Stimulated activated memory B cell treated with anti-CD40 and anti-IgM and Interleukin-4, amounts not matched to agents 10 μg/mL and 1 μg/mL and 100 μg/mL, for 72 hours (primary cell): ENCODE measurements at places on chromosomes 4 and X.

DNA sequence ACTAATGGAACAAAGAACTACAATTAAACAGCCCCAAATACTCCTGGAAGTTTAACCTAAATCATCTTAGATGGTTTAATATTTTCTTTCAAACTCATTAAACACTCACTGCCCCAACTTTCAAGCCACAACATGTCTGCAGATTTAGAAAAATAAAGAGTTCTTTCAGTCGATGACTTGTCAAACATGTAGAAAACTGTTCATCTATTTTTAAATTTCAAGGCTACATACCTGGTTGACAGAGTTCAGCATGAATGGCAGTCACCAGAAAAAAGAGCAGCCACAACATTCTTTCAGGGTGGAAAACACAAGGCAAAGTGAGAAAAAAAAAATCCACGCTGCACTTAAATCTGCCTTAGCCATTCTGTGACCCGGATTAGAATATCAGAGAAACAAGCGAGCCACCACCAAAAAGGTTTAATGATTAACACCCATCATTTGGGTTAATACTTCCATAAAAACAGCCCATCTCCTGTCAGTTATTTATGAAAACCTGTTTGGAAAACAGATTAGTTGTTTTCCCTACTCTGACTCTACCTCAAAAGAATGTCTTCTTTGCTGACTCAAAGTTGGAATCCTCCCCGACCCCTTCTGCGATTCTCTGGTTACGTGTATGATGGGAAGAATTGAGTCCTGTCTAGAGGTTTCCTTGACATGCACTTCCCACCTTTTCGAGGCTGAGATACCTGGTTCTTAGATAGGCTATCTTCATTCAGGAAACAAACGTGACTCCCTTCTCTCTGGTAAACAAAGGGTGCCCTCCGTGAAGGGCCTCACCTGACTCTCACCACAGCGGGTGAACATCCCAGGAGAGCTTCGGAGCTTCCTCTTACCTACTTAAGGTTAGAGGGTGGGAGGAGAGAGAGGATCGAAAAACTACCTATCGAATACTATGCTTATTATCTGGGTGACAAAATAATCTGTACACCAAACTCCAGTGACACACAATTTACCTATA is at the start of gene CLTRN:
TSS of gene CLTRN (minus strand) at position 319 of the 958 bp plus-strand sequence. CDS start at position 289, 30 bp downstream.
- H3K4me3 ChIP-seq: no peak within 1 kb of the TSS
- H3K27me3 ChIP-seq: peaks cover 15% of the 10 kb centered on the region
- no peaks in the 10 kb centered on the region for H3K4me1 ChIP-seq
- H3K36me3 ChIP-seq: no peaks in the 10 kb centered on the region

- peak overlapping the region; percentile 93 for H3K27ac ChIP-seq
- peaks cover 2% of the 10 kb centered on the region for H3K36me3 ChIP-seq
- ATAC-seq: peak; percentile 83
These were observed 28.1 kb downstream of the BEX3 start for GRCh38 chrX:103404231-103405008.

DNA sequence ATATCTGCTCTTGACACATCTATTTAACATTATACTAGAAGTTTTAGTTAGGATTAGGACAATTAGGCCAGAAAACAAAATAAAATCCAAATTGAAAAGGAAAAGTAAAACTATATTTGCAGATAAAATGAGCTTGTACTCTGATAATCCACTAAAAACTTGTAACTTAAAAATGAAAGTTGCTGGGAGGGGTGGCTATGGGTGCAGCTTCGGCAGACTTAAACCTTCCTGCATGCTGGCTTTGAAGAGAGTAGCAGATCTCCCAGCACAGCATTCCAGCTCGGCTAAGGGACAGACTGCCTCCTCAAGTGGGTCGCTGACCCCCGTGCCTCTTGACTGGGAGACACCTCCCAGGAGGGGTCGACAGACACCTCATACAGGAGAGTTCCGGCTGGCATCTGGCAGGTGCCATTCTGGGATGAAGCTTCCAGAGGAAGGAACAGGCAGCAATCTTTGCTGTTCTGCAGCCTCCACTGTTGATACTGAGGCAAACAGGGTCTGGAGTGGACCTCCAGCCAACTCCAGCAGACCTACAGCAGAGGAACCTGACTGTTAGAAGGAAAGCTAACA is 2379.9 kb downstream of the ARAP2 start:
- no peak overlapping the region for H3K27ac ChIP-seq
- H3K27me3 ChIP-seq: no peaks in the 10 kb centered on the region
- no peaks in the 10 kb centered on the region for H3K4me1 ChIP-seq
- H3K36me3 ChIP-seq: no peaks in the 10 kb centered on the region
- ATAC-seq: no peak
- H3K4me3 ChIP-seq: no peak overlapping the region

DNA sequence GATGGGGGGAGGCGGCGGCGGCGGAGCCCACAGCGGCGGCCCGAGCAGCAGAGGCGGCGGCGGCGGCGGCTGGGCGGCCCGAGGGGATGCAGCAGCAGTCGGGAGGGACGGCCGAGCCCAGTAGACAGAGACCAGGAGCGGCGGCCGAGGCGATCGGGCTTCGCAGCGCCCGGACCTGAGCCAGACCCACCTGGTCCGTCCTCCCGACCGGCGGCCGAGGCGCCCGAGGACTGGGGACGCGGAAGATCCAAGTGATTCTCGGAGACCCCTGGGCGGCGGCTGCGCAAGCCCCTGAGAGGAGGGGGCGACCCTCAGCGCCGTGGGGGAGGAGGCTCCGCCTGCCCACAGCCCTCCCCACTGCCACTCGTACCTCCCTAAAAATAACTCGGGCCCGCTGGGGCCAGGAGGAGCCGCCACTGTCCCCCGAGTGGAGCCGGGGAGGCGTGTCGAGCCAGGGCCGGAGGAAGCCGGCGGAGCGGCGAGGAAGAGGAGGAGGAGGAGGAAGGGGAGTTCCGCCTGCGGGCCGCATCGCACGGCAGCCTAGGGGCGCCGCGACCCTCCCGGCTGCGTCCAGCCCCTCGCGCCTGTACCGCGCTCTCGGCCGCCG is 608 bp downstream of the RAPGEF2 start:
- no peaks in the 10 kb centered on the region for H3K27me3 ChIP-seq
- peak; percentile 51 for ATAC-seq
- H3K4me3 ChIP-seq: peak overlapping the region; percentile 85
- no peaks in the 10 kb centered on the region for H3K36me3 ChIP-seq

DNA sequence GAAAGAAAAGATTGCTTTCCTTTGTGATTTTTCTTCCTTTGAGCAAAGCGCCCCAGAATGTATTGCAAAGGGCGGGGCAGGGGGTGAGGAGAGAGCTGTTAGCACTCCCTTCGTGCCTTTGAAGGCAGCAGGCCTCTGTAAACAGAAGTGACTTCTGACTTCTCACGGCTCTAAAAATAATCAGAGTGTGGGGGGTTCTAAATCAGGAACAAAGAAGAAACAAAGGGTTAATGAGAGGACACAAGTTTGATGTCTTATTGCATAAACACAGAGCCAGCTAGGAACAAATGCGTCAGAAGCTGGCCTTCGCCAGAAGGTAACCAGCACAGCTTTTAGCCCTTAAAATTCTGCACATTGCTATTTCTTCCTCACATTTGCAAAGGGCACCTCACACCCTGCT is 626.2 kb downstream of the MID1IP1 start:
- H3K4me3 ChIP-seq: no peak overlapping the region
- H3K36me3 ChIP-seq: no peaks in the 10 kb centered on the region
- no peak for ATAC-seq
- H3K27ac ChIP-seq: no peak overlapping the region
- no peaks in the 10 kb centered on the region for H3K27me3 ChIP-seq

- peaks cover 40% of the 10 kb centered on the region for H3K4me1 ChIP-seq
- no peak overlapping the region for H3K4me3 ChIP-seq
- no peak overlapping the region for H3K27ac ChIP-seq
- no peaks in the 10 kb centered on the region for H3K27me3 ChIP-seq
- H3K36me3 ChIP-seq: peaks cover 38% of the 10 kb centered on the region
- no peak for ATAC-seq
These were observed 45.4 kb downstream of the ANKRD17 start for GRCh38 chr4:73212982-73213730.

DNA sequence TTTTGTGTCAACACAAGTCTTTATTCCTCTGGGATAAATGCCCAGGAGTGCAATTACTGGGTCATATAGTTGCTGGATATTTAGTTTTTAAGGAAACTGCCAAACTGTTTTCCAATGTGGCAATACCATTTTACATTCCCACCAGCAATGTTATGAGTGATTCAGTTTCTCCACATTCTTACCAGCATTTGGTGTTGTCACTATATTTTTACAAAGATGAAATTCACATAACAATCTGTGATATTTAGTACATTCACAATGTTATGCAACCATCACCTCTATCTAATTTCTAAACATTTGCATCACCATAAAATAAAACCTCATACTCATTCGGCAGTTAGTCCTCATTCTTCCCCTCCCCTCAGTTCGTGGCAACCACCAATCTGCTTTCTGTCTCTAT is 75.0 kb downstream of the MAMLD1 start:
- no peak overlapping the region for H3K27ac ChIP-seq
- peaks cover 8% of the 10 kb centered on the region for H3K36me3 ChIP-seq
- no peak overlapping the region for H3K4me3 ChIP-seq
- H3K4me1 ChIP-seq: no peaks in the 10 kb centered on the region
- H3K27me3 ChIP-seq: no peaks in the 10 kb centered on the region

DNA sequence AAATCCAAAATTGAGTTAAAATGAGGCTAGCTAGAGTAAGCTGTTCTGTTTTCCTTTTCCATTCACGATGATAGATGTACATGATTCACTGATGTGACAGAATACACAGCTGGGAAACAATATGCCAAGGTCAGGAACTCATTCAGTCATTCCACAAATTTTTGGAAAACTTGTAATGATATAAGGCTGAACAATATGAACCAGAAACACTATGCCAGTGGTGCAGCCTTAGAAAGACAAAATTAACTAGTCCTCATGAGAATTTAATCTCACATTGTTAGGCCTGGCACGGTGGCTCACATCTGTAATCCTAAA is 50.0 kb upstream of the NDST3 start:
- no peaks in the 10 kb centered on the region for H3K27me3 ChIP-seq
- H3K4me3 ChIP-seq: no peak overlapping the region
- no peak for ATAC-seq
- H3K36me3 ChIP-seq: no peaks in the 10 kb centered on the region
- H3K27ac ChIP-seq: no peak overlapping the region
- no peaks in the 10 kb centered on the region for H3K4me1 ChIP-seq
